OCI-LY7 (cell line): ENCODE measurements at places on chromosomes 7 and 10.

DNA sequence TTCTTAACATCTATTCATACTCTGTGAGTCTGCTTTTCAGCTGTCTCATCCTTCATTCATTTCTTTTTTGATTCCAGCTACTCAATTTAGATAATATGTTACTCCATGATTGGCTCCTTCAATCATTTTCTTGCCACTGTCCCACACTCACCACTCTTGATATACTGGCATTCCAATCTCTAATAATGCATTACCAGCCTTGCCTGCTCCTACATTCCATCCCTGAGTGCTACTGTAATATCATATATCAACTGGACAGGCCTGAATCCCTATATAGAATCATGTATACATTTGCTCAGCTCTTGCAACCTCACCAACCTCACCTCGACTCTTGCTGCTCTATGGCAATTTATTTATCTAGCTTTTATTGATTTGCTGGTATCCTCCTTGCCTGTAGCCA is 45.0 kb upstream of the SLC13A1 start:
- DNase-seq = no peak

DNA sequence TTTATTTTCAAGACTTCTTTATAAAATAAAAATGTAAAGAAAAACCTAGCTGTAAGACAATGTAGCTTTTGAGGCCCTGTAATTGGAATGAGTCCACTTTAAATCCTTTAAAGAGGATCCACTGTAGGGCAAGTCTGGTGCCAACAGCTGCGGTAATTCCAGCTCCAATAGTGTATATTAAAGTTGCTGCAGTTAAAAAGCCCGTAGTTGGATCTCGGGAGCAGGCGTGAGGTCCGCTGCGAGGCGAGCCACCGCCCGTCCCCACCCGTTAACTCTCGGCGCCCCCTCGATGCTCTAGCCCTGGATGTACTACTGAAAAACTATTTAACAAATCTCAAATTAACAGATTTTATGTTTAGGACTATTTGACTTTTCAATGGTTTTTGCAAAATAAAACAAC is 414.7 kb upstream of the SEMA3C start:
- no peak for DNase-seq

DNA sequence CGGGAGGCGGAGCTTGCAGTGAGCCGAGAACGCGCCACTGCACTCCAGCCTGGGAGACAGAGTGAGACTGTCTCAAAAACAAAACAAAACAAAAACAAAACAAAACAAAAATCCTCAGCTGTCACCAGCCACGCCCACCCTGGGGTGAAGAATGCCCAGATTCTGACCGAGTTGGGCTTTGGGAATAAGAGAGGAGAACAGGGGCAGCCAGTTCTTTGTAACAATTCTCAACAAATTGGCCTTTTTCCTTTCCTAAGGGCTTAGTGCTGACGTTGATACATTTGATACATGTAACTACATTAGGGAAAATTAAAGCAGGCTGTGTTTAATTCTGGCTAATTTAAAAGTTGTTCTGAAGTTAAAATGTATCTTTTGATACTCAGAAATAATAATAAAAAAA is 121.0 kb downstream of the EPC1 start:
- no peak for DNase-seq

GRCh38 chr7:41315764-41316163 is 387.1 kb downstream of the INHBA start:
- no peak for DNase-seq
